Dermis microvascular lymphatic vessel endothelial cell (primary cell): ENCODE measurements at places on chromosomes 3 and 15. TPM values are rescaled to one million over a fixed set of nuclear protein-coding genes. Genes with fewer than 3 reads are reported as not detected.

- no peak for DNase-seq
Observed at GRCh38 chr3:120052225-120052624, 42.0 kb downstream of the GSK3B start.

GRCh38 chr3:64995857-64996551 lies 308.2 kb upstream of the ADAMTS9 start:
- DNase-seq = peak; percentile 95

GRCh38 chr3:176816937-176817336 lies 380.3 kb downstream of the TBL1XR1 start:
- DNase-seq = no peak

GRCh38 chr3:141152801-141153678 lies 78.6 kb upstream of the PXYLP1 start:
- DNase-seq = no peak

DNA sequence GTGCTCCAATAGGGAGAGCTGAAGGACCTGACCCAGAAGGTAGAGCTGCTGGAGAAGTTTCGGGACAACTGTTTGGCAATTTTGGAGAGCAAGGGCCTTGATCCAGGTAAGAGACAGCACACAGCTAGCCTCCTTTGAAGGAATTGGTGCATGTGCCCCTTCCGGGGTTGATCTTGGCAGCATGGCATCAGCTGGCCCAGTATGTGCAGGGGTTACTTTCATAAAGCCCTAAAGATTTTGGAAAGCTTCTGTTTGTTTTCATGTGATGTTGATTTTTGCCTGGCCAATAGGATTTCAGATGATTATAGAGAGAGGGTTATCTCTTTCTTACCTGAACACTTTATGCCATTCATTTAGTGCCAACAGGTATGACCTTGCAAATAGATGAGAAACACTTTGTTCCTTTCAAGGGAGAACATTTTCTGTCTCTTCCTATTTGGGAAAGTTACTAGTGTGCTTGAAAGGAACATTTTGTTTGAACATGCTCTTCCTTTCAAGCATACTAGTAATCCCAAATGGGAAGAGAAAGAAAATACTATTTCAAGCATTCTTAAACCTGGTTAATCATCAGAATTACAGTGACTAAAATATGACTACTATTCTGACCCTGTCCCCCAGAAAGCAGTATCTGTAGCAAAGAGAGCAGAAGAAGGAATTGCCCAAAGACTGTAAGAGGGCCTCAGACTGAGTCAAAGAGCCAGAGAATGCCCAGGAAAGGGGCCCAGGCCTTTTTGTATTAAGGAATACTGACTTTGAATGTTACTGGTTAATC lies 7.5 kb downstream of the KNSTRN start:
- no peak for DNase-seq

GRCh38 chr3:192422997-192423342 lies 304.4 kb downstream of the FGF12 start:
- DNase-seq = no peak

GRCh38 chr15:39205506-39206371 lies 375.1 kb upstream of the THBS1 start:
- DNase-seq = no peak

DNA sequence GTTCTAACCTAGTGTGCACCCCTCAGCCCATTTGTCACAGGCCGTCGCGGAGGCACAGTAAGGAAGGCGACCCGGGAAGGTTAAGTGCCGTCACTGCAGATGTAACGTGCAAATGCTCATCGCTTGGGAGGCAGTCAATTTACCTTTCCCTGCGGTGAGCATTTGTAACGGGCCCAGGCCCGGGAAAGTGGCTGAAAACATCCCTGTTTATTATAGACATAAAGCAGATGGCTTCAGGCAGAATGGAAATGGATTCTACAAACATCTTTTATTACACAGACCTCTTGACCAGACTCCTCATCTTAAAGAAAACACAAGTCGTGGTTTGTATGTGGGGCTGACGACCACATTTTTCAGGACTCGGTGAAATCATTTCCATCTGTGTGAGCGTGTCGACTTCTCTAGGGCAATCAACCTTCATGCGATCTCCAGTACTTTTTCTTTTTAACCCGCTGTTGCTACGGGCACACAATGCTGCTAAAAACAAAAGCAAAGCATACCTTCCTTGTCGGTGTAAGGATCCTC lies 43.6 kb downstream of the NMNAT3 start:
- DNase-seq = no peak

DNA sequence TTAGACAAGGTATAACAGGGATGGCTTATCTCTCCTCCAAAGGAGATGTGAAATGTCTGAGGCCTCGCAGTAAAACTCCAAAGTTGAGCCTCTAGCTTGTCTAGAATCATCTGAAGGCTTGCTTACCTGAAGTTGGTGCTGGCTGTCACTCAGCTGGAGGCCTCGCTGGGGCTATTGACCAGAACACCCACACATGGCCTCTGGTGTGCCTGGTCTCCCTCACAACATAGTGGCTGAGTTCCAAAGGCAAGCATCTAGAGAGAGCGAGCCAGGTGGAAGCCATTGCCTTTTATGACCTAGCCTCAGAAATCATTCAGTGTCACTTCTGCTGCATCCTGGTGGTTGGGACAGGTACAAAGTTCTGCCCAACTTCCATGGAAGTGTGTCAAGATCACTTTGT lies 17.4 kb upstream of the RNU6-1 start:
- DNase-seq = no peak

DNA sequence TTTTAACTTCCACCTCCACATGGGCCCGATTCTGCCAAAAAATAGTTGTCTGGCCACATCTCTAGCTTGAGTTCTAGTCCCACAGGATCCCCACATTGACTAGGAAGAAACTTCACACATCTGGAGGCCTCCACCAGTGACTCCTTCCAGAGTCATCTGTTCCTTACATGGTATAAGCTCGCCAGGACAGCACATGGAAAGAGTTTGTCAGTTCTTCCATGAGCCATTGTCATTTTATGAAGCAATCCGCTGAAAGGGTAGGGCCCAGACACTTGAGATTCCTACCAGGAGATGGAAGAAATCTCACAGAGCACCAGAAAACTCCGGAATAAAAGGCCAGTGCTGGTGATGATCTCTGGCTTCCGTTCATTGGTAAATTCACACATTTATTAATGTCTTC lies 350.5 kb upstream of the ICE2 start:
- no peak for DNase-seq

- no peak for DNase-seq
Observed at GRCh38 chr15:98547741-98548138, 100.6 kb upstream of the IGF1R start.

DNA sequence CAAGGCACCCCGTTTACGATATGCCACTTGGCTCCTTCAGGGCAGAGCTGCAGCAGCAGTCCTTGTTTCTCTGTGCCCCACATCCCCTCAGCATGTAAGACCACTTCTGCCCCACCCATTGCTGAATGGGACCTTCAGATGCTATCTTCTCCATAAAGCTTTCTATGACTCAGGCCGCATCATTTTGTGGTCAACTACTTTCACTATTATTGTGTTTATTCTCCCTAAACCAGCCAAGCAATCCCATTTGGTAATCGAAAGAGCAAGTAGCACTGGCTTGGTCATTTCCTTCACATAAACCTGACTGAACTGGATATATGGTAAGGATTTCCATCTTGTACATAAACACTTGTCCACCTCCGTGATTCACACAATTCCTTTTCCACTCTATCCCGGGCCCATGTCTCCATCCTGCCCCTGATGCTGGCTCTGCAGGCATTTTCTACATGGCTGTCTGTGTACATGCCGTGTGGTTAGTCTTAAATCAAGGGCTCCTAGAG lies 25.7 kb downstream of the LIPC start:
- DNase-seq = peak; percentile 63

DNA sequence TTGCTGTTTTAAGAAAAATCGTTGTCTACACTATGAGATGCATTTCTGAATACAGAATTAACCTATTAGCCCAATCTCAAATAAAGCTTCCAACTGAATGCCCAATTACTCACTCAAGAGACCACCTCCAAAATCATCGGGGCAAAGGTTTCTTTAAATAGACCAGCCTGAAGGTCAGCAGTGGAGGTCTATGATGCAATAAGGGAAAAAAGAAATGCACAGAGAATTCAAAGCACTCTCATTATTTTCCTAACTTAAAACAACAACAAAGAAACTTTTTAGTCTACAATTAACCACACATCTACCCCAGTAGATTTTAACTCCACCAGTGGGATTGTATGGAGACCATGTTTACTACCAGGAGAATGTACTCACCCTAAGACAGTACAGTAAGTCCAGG lies 657.7 kb upstream of the CCDC54 start:
- DNase-seq = no peak

DNA sequence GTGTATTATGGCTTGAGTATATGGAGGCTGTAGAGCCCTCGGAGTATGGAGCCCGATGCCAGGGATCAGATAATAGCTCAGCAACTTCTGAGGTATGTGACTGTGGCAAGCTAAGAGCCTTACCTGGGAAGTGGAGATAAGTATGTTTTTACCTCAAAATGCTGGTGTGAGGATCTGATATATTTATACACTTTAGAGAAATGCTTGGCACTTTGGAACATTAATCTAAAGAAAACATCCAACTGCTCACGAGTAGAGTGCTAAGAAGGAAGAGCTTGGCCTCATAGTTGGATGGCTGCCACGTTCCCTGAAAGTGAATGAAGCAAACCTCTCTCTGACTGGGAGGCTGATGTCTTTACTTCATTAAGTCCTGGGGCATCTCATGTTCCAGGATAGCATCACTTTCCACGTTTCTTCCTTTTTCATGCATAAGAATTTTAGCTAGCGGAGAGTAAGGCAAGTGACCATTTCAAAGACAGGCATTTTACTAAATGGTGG lies 58.9 kb upstream of the GOLGA8J start:
- no peak for DNase-seq

- DNase-seq = no peak
Observed at GRCh38 chr3:135736740-135737139, 228.8 kb upstream of the PPP2R3A start.

DNA sequence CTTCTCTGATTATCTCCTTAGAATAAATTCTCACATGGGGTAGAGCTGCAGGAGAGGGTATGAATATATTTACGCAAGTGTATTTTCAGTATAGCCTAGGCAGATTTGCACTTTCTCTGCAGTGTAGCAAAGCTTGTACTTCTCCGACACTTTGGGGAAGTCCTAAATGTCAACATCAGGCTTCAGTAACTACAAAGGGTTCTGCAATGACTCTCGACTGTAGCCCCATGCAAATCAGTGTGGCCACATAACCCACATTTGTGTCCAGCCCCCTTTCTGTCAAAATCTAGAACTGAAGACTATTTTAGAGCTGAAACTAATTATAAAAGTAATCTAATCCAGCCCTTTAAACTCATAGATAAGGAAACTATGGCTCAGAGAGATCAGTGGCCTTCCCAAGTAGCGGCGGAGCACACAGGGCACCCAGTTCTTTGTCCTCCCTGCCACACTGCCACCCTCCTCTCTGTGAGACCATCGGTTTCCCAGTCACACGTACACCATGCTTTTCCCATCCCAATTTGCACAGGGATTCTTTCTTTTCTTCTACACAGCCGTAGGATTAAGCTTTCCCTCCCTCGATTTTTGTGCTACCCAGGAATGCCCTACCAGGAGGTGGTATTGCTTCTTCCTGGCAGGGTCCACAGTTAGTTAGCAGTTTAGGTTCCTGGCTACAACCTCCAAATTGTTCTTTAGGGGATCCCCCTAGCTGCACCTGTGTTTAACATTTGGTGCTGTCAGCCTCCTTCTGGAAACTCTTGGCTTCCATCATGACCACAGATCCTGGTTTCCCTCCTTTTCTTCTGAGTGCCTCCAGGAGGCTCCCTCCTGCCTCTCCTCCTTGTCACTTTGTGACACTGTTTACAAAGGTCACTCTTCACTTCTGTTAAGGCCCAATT lies 22.9 kb downstream of the MRAS start:
- DNase-seq = no peak

DNA sequence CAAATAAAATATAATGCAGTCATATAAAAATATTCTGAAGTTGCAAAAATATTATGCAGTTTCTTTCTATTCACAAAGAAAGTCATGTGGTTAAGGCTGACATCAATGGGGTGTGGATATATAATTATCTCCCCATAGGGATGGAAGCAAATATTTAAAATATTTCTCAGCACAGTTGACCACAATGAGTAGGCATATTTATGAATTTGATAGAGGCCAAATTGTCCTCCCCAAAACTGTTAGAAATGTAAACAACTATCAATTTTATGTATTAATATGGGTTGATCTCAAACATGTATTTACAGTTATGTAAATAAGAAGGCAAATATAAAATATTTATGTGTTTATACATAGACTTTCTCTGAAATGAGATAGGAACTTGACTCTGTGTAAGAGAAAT lies 246.0 kb upstream of the CBLB start:
- no peak for DNase-seq

GRCh38 chr15:90000186-90001001 lies 730 bp upstream of the ZNF710 start:
- peak; percentile 24 for DNase-seq

DNA sequence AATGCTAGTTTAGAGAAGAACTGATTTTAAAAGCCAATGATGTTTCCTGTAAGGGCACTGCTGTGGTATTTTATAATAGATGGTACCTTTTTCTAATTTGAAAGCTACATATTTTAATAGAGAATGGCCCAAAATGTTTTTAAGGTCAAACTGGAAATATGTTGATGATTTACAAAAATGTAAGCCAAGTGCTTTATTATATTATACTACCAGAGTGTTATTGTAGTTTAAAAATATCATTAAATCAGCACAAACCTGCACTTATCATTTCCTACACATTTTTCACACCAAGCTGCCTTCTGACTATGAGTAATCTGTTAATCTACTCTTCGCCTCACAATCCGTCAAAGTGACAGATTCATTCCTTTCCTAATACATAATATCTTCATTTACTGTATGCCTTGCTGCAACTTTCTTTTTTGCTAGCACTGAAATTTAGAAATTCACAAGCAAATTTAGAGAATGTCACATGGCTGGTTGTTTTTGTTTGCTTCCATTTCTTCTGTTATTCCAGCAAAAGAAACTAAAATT lies 126.4 kb upstream of the FAM3D start:
- peak; percentile 33 for DNase-seq

- DNase-seq = no peak
Observed at GRCh38 chr3:2525968-2526367, 427.3 kb downstream of the CNTN4 start.

GRCh38 chr3:16467393-16467792 lies 46.1 kb downstream of the RFTN1 start:
- DNase-seq = no peak

- no peak for DNase-seq
Observed at GRCh38 chr3:140131895-140132294, 196.9 kb downstream of the CLSTN2 start.

ZBED2 gene
- under 0.01 TPM in 1 of 2 replicates, not detected in the other for total RNA-seq

DUOX1 gene
- not detected in 2 replicates for total RNA-seq

ZPLD1 gene
- not detected in 2 replicates for total RNA-seq

LRRIQ4 gene
- under 0.01 TPM in 1 of 2 replicates, not detected in the other for total RNA-seq

MYLK gene
- total RNA-seq = 36.7 and 56.7 TPM in 2 replicates

COL6A6 gene
- total RNA-seq = not detected in 2 replicates

UNC13C gene
- not detected in 2 replicates for total RNA-seq

SCG5 gene
- total RNA-seq = 0.39 and 0.51 TPM in 2 replicates

PYDC2 gene
- not detected in 2 replicates for total RNA-seq

GREM1 gene
- total RNA-seq = under 0.01 and 0.13 TPM in 2 replicates

KBTBD12 gene
- total RNA-seq = not detected in 2 replicates

COPS2 gene
- 40.2 and 41.8 TPM in 2 replicates for total RNA-seq

PROK2 gene
- not detected in 2 replicates for total RNA-seq
